SK-N-SH (cell line): ENCODE measurements at places on chromosomes 2 and 18. TPM values are rescaled to one million over a fixed set of nuclear protein-coding genes. Genes with fewer than 3 reads are reported as not detected.

DNA sequence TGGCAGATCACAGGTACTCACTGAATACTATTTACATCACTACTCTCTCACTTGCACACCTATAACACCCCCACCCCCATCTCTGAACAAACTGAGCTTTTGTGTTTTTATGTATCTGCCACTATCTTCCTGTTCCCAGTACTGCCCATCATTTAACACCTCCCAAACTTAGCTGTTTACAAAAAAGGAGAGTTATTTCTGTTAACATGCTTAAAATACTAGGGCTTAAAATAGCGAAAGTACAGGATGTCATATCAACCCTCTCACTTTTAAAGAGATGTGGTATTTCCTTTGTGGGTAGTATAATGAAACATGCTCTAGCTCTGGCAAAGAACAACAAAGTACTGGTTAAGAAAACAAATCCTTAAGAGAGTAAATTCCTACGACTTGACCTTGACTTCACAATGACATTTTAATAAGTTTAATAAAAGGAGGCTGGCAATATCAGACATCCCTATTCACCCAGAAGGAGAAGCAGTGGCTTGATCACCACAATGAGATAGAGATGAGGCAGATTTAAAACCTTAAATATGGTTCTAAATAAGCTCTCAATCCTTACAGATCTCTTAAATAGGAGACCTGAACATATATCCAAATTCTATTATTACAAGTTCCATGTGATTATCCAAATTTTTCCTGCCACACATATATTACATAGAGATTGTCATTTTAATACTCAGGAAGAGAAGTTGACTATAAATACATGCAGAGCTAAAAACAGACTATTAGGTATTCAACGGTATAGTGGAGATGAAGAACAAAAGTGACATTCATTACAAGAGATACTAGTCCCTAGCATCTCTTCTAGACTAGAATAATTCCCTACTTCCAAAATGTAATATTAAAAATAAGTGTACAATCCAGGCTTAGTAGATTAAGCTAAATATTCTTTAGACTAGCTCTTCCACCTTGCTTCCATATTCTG, 36.9 kb downstream of the TRAK2 start:
- no peaks in the 10 kb centered on the region for H3K27me3 ChIP-seq
- peaks cover 6% of the 10 kb centered on the region for H3K36me3 ChIP-seq
- H3K4me1 ChIP-seq = no peaks in the 10 kb centered on the region; the same call in 1 of the 2 replicates
- peak overlapping the region; percentile 56 for H3K27ac ChIP-seq
- no peak for DNase-seq
- H3K4me3 ChIP-seq = peak overlapping the region; percentile 17; the same call in 1 of the 2 replicates

DNA sequence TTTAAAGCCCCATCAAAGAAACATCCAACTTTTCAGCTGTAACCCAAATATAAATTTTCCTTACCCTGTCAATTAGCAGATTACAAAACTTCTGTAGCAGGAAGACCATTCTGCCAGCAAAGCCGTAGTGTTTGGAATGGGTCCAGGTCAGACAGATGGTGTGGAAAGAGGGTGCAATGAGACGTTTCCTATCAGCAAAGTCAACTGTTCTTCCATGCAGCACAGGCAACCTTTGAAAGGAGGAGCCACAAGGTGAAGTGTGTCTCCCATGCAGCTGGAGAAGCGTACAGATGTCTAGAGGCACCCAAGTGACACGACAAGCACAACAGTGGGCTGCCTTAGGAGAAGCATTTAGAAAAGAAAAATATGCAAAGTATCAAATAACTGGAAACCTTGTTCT, 83.7 kb downstream of the SP3 start:
- H3K27me3 ChIP-seq = no peaks in the 10 kb centered on the region; the same call in 1 of the 2 replicates
- no peak overlapping the region for H3K4me3 ChIP-seq
- H3K4me1 ChIP-seq = no peaks in the 10 kb centered on the region
- no peaks in the 10 kb centered on the region for H3K36me3 ChIP-seq
- H3K27ac ChIP-seq = no peak overlapping the region; the same call in 1 of the 2 replicates

DNA sequence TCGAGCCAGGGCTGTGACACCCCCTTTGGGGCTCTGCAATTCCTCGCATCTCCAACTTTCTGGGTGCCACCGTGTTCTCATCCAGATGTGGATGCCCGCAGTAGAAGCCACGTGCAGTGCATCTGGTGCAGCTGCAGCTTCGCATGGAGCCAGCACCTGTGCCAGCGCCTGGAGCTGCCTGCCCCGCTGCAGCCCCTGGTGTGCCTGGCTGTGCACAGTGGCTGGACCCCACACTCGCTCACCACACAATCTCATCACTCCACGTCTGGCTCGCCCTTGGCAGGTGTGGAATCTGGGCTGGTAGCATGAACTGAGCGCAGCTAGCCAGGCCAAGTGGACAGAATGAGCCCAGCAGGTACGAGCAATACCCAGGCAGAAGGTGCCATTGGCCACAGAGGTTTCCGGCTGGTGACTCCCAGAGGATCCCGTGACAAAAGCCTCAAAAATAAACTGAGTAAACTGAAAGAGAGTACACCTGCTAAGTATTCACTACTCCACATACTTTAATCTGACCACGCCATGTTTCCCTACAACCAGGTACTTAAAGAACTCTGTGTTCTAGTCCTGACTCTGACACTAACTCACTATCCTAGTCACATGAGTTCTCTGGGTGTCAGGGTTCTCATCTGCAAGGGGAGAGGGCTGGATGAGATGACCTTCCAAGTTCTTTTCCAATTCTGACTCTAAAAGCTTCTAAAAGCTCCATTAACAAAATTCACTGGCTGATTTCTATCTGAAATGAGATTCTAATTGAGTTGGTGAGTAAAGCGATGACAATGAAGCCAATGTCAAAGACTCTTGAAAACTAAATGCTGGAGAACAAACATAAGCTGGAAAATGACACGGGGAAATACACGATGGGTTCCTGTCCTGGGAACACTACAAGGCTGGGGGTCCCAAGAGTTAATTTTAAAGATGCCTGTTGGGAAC, 37.1 kb downstream of the RNF152 start:
- peak overlapping the region; percentile 95 for H3K27ac ChIP-seq
- no peaks in the 10 kb centered on the region for H3K27me3 ChIP-seq
- H3K4me1 ChIP-seq = peaks cover 33% of the 10 kb centered on the region
- DNase-seq = peak; percentile 49

- no peak for DNase-seq
- no peaks in the 10 kb centered on the region for H3K36me3 ChIP-seq
- no peak overlapping the region for H3K4me3 ChIP-seq
- no peaks in the 10 kb centered on the region for H3K4me1 ChIP-seq
- H3K27ac ChIP-seq = no peak overlapping the region
Measured at GRCh38 chr2:192932376-192932775, 737.6 kb upstream of the TMEFF2 start.

- no peaks in the 10 kb centered on the region for H3K36me3 ChIP-seq
- H3K27me3 ChIP-seq = peaks cover 6% of the 10 kb centered on the region; the same call in 1 of the 2 replicates
- no peak overlapping the region for H3K27ac ChIP-seq
- no peak overlapping the region for H3K4me3 ChIP-seq
Measured at GRCh38 chr2:120547662-120548061, 188.0 kb upstream of the GLI2 start.

GRCh38 chr2:22079583-22079982, 955.8 kb downstream of the TDRD15 start:
- no peak for DNase-seq
- H3K4me1 ChIP-seq = no peaks in the 10 kb centered on the region
- no peaks in the 10 kb centered on the region for H3K36me3 ChIP-seq
- no peak overlapping the region for H3K27ac ChIP-seq
- H3K4me3 ChIP-seq = no peak overlapping the region

GRCh38 chr2:85015653-85016360, 44.8 kb downstream of the KCMF1 start:
- 0 out of 2 replicates have a peak overlapping the region, but pooled peaks have one; percentile 7 for H3K27ac ChIP-seq
- no peak for DNase-seq
- no peaks in the 10 kb centered on the region for H3K27me3 ChIP-seq
- no peak overlapping the region for H3K4me3 ChIP-seq
- peaks cover 5% of the 10 kb centered on the region for H3K36me3 ChIP-seq
- H3K4me1 ChIP-seq = peaks cover 53% of the 10 kb centered on the region; the same call in 1 of the 2 replicates

- H3K27me3 ChIP-seq = no peaks in the 10 kb centered on the region
- H3K4me1 ChIP-seq = peaks cover 34% of the 10 kb centered on the region
- DNase-seq = no peak
- no peak overlapping the region for H3K4me3 ChIP-seq
Measured at GRCh38 chr2:47357483-47357882, 45.5 kb upstream of the MSH2 start.

DNA sequence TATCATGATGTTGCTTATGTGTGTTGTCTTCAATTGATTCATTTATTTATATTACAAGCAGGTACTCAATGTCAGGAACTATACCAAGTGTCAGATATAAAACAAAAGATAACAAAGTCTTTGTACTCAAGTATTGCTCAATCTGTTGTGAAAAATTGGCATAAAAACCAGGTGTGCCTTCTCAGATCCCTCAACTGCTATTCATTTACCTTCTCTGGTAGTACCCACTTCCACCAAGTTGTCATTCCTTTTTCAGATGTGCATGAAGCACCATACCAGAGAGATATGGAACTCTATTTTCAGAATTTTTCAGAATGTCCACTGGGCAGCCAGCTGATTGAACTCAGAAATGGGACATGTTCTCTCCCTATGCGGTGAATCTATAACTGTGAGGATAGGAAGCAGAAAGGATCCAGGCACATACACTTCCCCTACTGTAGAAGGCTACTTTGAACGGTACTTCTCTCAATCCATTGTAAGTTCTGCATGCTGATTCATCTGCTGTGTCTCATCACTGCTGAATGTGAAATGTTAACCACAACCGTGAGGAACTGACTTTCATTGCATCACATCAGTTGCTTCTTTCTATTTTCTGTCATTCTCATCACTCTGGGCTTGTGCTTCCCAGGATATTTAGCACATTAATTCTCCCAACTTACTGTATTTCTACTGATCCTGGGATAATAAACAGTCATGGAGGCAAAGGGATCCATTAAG, 1621.3 kb downstream of the SUCLG1 start:
- no peak overlapping the region for H3K27ac ChIP-seq
- H3K36me3 ChIP-seq = no peaks in the 10 kb centered on the region
- DNase-seq = no peak
- no peaks in the 10 kb centered on the region for H3K27me3 ChIP-seq
- H3K4me3 ChIP-seq = no peak overlapping the region

DNA sequence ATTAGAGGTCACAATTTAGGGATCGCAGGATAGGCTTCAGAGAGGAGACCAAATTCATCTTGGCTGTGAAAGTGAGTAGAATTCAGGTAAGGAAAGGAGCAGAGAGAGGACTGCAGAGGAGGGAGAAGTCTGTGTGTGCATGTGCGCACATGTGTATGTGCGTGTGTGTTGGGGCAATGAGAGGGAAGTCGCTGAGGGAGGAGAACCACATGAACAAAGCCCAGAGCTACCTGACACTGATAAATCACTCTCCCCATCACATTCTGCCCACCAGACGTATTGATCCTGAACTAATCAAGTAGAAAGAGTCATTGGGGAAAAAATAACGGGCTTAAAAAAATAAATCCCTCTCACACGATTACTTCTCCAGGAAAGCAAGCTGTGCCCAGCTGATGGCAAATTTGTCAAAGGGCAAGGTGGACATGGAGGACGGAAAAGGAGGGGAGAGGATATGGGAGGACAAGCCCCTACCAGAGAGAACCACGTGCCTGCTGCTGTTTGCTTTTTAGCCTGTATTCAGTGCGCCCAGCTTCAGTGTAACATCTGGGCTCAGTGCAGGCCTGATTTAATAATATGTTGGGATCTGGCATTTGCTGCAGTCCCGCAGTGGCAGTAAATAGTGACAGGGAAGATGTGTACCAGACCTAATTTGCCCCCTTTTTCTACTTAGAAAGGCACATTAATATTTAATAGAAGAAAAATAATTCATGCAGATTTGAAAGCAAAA, 307.5 kb downstream of the C1D start:
- H3K4me1 ChIP-seq = peaks cover 12% of the 10 kb centered on the region; the same call in 1 of the 2 replicates
- H3K27ac ChIP-seq = no peak overlapping the region

GRCh38 chr2:38167968-38168350, 92.0 kb upstream of the CYP1B1 start:
- H3K36me3 ChIP-seq = no peaks in the 10 kb centered on the region
- no peak overlapping the region for H3K27ac ChIP-seq
- no peak for DNase-seq
- no peak overlapping the region for H3K4me3 ChIP-seq

GRCh38 chr2:197327073-197327471, 16.5 kb upstream of the ANKRD44 start:
- H3K4me1 ChIP-seq = no peaks in the 10 kb centered on the region
- no peaks in the 10 kb centered on the region for H3K27me3 ChIP-seq
- DNase-seq = no peak

DNA sequence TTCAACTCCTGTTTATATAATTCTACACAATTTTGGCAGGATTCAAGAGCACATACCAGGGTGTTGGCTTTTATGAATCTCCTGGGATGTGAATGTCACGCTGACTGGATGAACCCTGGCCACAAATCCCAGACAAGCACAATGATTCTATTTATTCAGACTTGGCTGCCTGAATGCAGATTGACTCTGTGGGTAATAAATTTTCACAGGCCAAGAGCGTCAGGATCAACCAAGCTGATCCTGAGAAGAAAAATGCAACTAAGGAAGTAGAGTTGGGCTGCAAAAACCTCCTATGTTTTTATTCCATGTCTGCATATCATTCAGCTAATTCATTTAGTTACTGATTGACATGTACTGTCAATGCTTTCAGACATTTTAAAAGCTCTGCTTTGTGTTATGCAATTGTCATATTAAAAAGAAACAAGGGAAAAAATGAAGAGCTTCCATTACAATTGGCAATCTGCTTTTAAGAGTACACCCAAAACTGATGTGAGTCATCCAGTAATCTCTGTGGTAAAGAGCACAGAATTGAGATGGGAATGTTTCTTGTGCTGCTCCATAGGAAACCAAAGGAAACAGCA, 173.0 kb upstream of the REV1 start:
- H3K36me3 ChIP-seq = no peaks in the 10 kb centered on the region
- no peak overlapping the region for H3K4me3 ChIP-seq
- no peaks in the 10 kb centered on the region for H3K27me3 ChIP-seq
- no peak for DNase-seq
- peak overlapping the region; percentile 50 for H3K27ac ChIP-seq
- peaks cover 17% of the 10 kb centered on the region for H3K4me1 ChIP-seq

PAPOLG gene
- 2.1 and 3.4 TPM in 2 replicates for polyA plus RNA-seq

KRTCAP3 gene
- 3.6 and 4.1 TPM in 2 replicates for polyA plus RNA-seq

CRYGC gene
- 0.21 and 0.31 TPM in 2 replicates for polyA plus RNA-seq

SCYGR4 gene
- not detected in 2 replicates for polyA plus RNA-seq

POTEI gene
- 0.03 TPM in 1 of 2 replicates, not detected in the other for polyA plus RNA-seq

PCARE gene
- polyA plus RNA-seq = not detected in 2 replicates

ACKR3 gene
- not detected in 2 replicates for polyA plus RNA-seq

XIRP2 gene
- 0.02 and 0.03 TPM in 2 replicates for polyA plus RNA-seq
